ENCODE measurements at places on chromosomes 7 and 10. TPM values are rescaled to one million over a fixed set of nuclear protein-coding genes. Genes with fewer than 3 reads are reported as not detected.

NPSR1 gene
- total RNA-seq: not detected

PAPOLB gene
- total RNA-seq: 0.33 TPM

INHBA gene
- 15.0 TPM for total RNA-seq

LGI1 gene
- not detected for total RNA-seq

DNA sequence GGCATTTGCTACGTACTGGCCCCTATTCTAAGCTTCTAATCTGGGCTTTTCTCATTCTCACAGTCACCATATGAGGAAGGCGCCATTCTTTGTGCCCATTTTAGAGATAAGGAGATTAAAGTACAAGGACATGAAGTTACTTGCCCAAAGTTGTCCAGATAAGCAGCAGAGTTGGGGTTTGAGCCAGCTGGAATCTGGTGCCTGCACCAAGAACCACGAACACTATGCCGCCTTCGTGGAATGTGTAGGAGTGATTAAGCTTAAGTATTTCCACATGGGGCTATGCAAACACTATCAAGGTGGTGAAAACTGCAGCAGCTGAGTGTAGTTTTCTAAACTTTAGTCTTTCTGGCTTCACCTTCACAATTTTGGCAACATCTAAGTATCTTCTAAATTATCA lies 342.7 kb upstream of the ETV1 start:
- H3K27ac ChIP-seq: no peak overlapping the region
- H3K36me3 ChIP-seq: no peaks in the 10 kb centered on the region
- no peaks in the 10 kb centered on the region for H3K4me1 ChIP-seq
- no peaks in the 10 kb centered on the region for H3K27me3 ChIP-seq

- no peaks in the 10 kb centered on the region for H3K27me3 ChIP-seq
- no peak within 1 kb of the TSS for H3K4me3 ChIP-seq
- H3K36me3 ChIP-seq: no peaks in the 10 kb centered on the region
- H3K27ac ChIP-seq: peak within 1 kb of the TSS; percentile 58
- H3K4me1 ChIP-seq: peaks cover 50% of the 10 kb centered on the region
- DNase-seq: no peak
These were observed at the start of gene CD36 for GRCh38 chr7:80637911-80638765. Gene CD36 (plus strand): TSS chr7:80638642. CDS start chr7:80646741, 8,099 bp downstream.

DNA sequence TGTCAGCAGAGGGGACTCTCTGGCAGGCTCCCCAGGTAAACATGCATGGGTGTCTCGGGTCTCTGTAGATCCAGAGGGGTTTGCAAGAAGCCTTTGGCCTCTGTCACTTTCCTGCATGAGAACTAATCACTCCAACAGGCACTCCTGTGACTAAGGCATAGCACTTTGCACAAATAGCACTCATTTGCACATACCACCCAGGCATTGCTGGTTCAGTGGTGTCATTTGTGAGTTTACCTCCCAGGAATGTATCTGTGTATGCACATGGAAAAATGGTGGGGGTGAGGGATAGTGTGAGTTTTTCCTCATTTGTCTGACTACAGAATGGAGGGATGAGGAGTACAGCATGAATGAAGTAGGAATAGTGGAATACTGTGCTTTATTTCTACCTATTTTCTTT lies 39.5 kb downstream of the CNNM1 start:
- DNase-seq: no peak
- H3K4me3 ChIP-seq: no peak overlapping the region
- H3K27me3 ChIP-seq: no peaks in the 10 kb centered on the region
- H3K4me1 ChIP-seq: no peaks in the 10 kb centered on the region
- no peaks in the 10 kb centered on the region for H3K36me3 ChIP-seq
- H3K27ac ChIP-seq: no peak overlapping the region

DNA sequence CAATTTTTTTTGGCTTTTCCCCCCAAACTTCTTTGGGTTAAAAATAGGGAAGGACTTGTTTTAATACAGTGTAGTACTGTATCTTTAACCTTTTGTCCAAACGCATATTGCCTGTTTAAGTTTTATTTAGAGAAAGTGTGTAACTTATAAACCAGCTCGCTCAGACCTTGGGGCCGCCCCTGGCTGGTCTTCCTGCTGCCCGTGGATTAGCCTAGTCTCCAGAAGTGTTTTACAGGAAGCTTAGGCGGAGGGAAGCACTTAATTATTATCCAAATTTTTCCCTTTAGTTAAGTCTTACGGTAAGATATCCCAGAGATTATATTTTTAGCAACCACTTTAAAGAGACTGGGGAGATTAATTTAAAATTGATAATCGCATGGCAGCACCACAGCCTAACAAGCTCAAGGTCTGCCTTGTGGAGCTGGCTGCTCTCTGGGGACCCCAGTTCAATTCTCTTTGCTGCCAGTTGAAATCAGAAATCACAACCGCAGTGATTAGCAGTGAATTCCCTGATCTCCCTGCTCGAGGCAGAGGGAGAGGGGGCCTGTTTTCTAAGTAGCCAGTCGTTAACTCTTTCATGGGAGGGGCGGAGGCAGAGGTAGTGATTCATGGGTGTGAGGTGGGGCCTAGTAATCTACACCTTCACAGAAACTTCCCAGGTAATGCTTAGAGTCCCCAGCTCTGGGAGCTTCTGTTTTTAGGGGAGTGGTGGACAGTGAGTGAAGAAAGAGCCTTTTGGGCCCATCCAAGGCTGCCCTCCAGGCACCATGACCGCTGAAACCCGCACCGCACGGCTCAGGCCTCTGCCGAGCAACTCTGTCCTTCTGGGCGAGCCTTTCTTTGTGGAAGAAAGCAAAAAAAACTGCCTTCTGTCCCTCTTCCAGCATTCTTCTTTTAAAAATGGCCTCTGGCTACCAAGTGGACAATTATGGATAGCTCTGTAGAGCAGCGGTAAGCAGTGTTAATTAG lies 548.7 kb upstream of the GALNT17 start:
- H3K36me3 ChIP-seq: no peaks in the 10 kb centered on the region
- no peak overlapping the region for H3K4me3 ChIP-seq
- H3K27ac ChIP-seq: no peak overlapping the region
- DNase-seq: no peak

GRCh38 chr7:129784437-129784782 lies 168.3 kb downstream of the UBE2H start:
- no peak overlapping the region for H3K27ac ChIP-seq
- peaks cover 71% of the 10 kb centered on the region for H3K27me3 ChIP-seq
- H3K4me3 ChIP-seq: no peak overlapping the region

- DNase-seq: no peak
- no peaks in the 10 kb centered on the region for H3K27me3 ChIP-seq
- H3K4me1 ChIP-seq: no peaks in the 10 kb centered on the region
- H3K4me3 ChIP-seq: no peak overlapping the region
These were observed 324.9 kb downstream of the PARD3 start for GRCh38 chr10:34489973-34490745.

- H3K36me3 ChIP-seq: no peaks in the 10 kb centered on the region
- H3K4me3 ChIP-seq: no peak overlapping the region
- peaks cover 6% of the 10 kb centered on the region for H3K4me1 ChIP-seq
- no peak overlapping the region for H3K27ac ChIP-seq
- H3K27me3 ChIP-seq: no peaks in the 10 kb centered on the region
These were observed 11.6 kb downstream of the CYP3A43 start for GRCh38 chr7:99839287-99840021.

DNA sequence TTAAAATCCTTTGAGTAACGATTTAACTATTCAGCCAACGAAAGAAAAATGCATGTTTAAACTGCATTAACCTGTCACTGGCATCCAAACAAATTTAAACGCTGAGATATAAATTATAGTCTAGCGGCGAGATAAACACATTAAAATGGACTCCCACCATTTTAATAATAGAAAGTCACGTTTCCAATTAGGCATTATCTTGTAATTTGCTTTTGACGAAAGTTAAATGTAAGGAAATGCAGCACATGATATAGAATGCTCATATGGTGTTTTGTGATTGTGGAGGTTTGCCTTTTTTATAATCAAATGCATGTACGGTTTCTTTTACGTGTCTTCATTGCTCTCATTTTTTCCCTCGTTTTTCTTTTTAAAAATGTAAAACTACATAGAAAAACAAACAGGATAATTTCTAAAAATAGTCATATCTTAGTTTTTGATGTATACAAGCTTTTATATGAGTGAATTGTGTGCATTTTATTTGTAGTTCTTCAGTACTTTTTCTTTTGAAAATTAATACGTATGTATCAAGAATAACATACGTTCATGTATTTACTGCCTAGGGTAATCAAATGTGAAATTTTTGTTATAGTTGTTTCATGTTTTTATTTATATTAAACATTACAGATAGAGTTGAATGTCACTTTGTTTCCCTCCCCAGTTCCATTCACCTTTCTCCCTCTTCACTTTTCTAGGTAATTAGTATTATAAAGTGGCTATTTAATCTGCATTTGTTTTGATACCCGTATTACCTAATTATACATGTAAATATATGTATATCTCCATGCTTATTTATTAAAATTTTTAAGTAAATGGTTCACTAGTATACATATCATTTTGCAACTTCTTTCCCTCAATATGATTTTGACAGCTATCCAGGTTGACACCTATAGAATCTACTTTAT lies 1.1 kb upstream of the KLF14 start:
- H3K27me3 ChIP-seq: peaks cover 33% of the 10 kb centered on the region
- H3K27ac ChIP-seq: no peak overlapping the region
- H3K4me3 ChIP-seq: peak overlapping the region; percentile 52
- DNase-seq: no peak
- H3K36me3 ChIP-seq: no peaks in the 10 kb centered on the region
- H3K4me1 ChIP-seq: peaks cover 3% of the 10 kb centered on the region

GRCh38 chr10:70271996-70272924 lies 11.5 kb downstream of the NPFFR1 start:
- H3K27me3 ChIP-seq: no peaks in the 10 kb centered on the region
- no peak for DNase-seq
- H3K4me1 ChIP-seq: peaks cover 13% of the 10 kb centered on the region
- H3K36me3 ChIP-seq: no peaks in the 10 kb centered on the region
- no peak overlapping the region for H3K27ac ChIP-seq
- no peak overlapping the region for H3K4me3 ChIP-seq

- peak; percentile 91 for DNase-seq
- no peak within 1 kb of the TSS for H3K27ac ChIP-seq
- peak within 1 kb of the TSS; percentile 63 for H3K4me3 ChIP-seq
These were observed at the start of gene CXCL12 for GRCh38 chr10:44385026-44385695. Gene CXCL12 (minus strand): TSS chr10:44385097. CDS start chr10:44385005, 92 bp downstream.

GRCh38 chr7:81459485-81459884 lies 310.4 kb downstream of the HGF start:
- H3K27ac ChIP-seq: no peak overlapping the region
- H3K4me1 ChIP-seq: no peaks in the 10 kb centered on the region
- no peaks in the 10 kb centered on the region for H3K36me3 ChIP-seq
- no peak overlapping the region for H3K4me3 ChIP-seq
- H3K27me3 ChIP-seq: no peaks in the 10 kb centered on the region
- DNase-seq: no peak

- peaks cover 12% of the 10 kb centered on the region for H3K27me3 ChIP-seq
- peaks cover 16% of the 10 kb centered on the region for H3K4me1 ChIP-seq
- no peak for DNase-seq
- H3K36me3 ChIP-seq: no peaks in the 10 kb centered on the region
- H3K4me3 ChIP-seq: no peak overlapping the region
- H3K27ac ChIP-seq: no peak overlapping the region
These were observed 4.7 kb upstream of the GAD2 start for GRCh38 chr10:26211781-26212444.

DNA sequence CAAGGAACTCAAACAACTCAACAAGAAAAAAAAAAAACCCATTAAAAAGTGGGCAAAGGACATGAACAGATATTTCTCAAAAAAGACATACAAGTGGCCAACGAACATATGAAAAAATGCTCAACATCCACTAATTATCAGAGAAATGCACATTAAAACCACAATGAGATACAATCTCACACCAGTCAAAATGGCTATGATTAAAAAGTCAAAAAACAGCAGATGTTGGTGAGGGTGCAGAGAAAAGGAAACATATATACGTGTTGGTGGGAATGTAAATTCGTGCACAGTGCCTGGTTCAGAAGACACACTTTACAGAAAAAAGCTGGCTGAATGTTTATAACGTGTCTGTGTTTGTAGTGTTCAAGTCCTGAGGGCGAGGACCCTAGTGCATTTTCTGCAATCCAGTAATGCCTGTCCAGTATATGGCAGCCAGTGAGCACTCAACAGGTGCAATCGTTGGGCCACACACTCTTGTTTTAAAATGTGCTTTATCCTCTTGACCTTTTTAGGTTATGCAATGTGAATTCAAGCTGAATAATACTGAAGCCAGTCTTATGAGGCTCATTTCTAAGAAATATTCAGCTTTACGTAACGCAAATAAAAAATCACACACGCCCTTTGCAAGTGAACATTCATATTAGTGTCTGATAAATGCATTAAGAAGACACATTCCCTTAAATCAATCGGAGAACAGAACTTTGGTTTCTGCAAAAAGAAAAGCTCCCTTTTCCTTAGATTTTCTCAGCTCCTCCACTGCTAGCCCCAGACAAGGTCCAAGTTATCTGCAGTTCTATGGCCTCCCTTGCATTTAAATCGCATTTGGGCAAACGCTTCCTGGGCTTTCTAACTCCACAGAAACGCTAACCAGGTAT lies 813 bp upstream of the MTURN start:
- H3K36me3 ChIP-seq: no peaks in the 10 kb centered on the region
- H3K27me3 ChIP-seq: no peaks in the 10 kb centered on the region
- DNase-seq: no peak
- peaks cover 16% of the 10 kb centered on the region for H3K4me1 ChIP-seq
- H3K27ac ChIP-seq: peak overlapping the region; percentile 95

DNA sequence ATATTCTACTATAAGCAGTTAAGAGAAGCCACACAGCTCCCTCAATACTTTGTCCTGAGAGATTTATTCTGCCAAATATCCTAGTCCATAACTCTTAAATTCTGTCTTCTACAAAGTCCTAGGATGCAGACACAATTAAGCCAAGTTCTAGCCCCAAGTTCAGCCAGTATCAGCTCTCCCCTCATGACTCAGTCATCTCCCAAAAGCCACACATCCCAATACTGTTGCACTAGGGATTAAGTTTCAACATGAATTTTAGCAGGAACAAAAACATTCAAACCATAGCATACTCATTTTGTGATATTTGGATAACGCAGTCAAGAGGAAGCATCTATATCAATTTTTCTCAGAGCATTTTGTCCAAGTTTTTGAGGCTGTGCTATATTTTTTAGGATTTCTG lies 277.4 kb downstream of the FZD1 start:
- no peaks in the 10 kb centered on the region for H3K27me3 ChIP-seq
- H3K27ac ChIP-seq: no peak overlapping the region

DNA sequence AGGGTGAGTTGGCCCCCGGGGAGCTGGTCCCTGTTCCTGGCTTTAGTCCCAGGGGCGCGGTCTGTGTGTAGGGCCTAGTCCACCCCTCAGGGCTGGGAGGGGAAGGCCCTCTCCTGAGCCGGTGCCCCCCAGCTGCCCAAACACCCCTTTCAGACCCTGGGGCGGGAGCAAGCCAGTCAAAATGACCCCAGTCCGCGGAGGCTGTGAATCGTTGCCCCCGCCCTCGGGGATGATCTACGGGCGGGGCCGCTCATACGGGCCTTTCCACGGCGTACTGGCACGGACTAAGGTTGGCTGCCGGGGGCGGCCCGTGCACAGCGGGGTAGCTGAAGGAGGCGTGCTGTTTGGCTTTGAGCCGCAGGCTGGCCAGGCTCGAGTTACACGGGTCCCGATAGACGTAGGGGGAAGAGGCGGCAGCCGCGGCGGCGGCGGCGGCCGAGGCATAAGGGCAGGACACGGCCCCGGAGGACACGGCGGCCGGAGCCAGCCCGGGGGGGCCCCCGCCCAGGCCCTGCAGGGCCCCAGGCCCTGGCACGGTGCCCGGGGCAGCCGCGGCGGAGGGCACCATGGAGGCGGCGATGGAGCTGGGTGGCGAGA lies 4.3 kb downstream of the ELOVL3 start:
- DNase-seq: peak; percentile 49
- H3K27me3 ChIP-seq: peaks cover 26% of the 10 kb centered on the region
- no peak overlapping the region for H3K27ac ChIP-seq
- H3K4me1 ChIP-seq: peaks cover 37% of the 10 kb centered on the region
- H3K36me3 ChIP-seq: no peaks in the 10 kb centered on the region
